ENCODE measurements at places on chromosomes 4 and X.

GRCh38 chr4:75698963-75699228, 25.5 kb upstream of the USO1 start:
- no peak for DNase-seq

GRCh38 chr4:121927948-121928347, 23.9 kb downstream of the TRPC3 start:
- no peak for DNase-seq

GRCh38 chr4:30744386-30744785, 24.2 kb downstream of the PCDH7 start:
- no peak for DNase-seq

GRCh38 chr4:26074712-26075430, 160.9 kb downstream of the SMIM20 start:
- peak; percentile 65 for DNase-seq

- no peak for DNase-seq
Measured at GRCh38 chrX:6465756-6466155, 69.2 kb downstream of the VCX3A start.

DNA sequence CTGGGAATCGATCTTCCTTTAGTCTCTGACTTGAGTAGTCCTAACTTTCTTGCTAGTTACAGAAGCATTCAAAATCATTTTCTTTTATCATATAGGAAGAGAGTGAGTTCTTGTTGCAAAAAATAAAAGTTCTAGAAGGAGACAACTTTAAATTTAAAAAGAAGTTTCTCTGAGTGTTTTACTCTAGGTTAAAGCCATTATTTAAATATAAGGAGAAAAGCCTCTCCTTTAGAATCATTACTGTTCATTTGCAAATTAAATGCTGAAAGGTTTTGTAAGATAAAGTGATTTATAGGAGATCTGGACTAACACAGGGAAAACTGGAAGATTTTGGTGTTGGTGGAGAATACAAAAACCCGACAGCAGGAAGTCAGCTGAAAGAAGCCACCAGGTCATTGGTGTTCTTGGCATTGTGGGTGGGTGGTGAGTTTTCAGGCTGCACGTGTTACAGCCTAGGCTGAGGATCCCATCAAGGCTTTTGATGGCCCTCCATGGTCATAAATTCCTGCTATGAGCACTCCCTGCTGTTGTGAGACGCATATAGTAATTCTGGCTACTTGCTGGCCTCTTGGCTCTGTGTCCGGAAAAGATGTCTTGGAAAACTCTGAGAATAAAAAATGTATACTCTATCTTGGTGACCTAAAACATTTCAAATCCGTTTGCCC, 81.6 kb downstream of the GPAT3 start:
- peak; percentile 11 for DNase-seq

DNA sequence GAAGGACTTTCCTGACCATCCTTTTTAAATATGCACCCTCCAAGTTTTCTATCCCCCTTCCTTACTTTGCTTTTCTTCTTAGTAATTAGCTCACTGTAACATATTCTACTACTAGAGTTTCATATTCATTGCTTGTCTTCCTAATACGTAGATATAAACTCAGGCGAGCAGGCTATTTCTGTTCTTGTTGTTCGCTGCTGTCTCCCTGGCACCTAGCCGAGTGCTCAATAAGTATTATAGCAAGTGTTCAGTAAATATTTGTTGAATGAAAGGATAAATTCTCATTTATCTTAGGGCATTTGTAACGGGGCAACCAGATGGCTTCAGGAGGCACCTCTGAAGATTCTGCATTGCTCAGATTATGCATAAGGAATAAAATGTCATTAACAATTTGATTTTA, 6.8 kb upstream of the RHOH start:
- peak; percentile 50 for DNase-seq

DNA sequence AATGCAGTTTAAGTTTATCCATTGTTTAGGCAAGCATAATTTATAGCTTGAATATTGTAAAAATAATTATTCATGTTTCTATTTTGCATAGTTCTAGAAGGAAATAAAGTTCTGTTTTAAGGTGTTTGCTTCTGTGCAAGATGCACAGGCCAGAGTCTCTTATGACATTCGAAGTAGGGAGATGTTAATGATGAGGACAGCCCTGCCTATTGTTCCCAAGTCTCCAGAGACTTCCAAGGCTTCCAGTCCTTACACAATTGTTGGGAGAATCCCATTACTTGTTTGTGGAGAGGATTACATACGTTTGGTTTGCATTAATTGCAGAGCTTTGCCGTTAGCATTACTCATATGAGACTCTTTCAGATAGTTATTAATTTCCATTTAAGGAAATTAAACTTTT, 96.2 kb upstream of the ANK2 start:
- DNase-seq = no peak

- DNase-seq = no peak
Measured at GRCh38 chr4:5693871-5694270, 14.5 kb downstream of the EVC2 start.

DNA sequence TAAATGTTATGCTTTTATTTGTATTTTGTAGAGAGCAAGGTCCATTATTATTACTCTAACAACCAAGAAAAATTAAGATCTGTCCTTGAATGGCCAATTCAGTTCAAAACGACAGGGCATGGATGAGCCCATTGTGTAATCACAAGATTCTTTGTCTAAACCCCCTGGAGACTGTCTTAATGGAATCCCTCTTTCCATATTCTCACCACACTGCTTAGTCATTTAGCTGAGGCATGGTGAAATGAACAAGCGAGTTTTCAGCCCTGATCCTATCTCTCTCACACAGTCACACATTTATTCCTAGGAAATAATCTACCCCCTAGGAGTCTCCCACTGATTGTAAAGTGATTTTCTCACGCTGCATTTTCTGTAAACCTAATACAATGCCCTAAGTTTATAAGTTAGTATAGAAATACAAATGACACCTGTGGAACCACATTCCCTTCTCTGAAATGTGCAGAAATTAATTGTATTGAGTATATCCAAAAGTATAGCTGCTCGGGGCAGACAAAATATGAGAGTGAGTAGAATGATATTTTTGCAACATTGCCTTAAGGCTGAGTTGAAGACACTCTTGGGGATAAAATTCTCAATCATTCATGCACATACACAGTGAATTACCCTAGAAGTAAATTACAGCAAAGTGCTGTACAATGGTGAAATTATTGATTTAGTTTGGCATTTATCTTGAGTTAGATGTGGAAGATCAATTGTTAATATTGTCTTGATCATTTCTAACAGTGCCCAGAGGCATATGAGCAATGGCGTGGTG, 119.7 kb upstream of the PCDH7 start:
- no peak for DNase-seq

All from tongue (tissue), 3 donors.